ENCODE measurements at places on chromosomes 3 and 15. TPM values are rescaled to one million over a fixed set of nuclear protein-coding genes. Genes with fewer than 3 reads are reported as not detected.

The CSNK1G1 gene
- total RNA-seq: 8.3 TPM

The CPN2 gene
- not detected for total RNA-seq

- H3K4me3 ChIP-seq: peak overlapping the region; percentile 50
- H3K36me3 ChIP-seq: no peaks in the 10 kb centered on the region
These were observed 1.3 kb upstream of the CPEB1 start for GRCh38 chr15:82648257-82649103.

DNA sequence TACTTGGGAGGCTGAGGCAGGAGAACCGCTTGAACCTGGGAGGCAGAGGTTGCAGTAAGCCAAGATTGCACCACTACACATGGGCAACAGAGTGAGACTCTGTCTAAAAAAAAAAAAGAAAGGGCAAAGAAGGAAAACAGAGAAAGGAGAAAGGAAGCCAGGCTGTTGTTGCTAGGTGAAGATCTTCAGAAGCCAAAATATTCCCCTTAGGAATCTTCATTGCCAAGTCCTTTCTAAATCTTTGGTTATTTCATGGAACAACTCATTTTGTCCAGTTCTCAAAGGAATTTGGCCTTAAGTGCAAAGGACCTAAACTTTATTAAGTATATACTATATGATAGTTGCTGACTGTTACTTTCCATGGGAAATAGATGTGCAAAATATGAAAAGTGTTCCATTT lies 59.2 kb upstream of the OSBPL11 start:
- H3K27me3 ChIP-seq: no peaks in the 10 kb centered on the region
- no peak overlapping the region for H3K27ac ChIP-seq
- H3K4me3 ChIP-seq: no peak overlapping the region
- H3K36me3 ChIP-seq: no peaks in the 10 kb centered on the region
- no peaks in the 10 kb centered on the region for H3K4me1 ChIP-seq

- no peaks in the 10 kb centered on the region for H3K27me3 ChIP-seq
- DNase-seq: no peak
- peaks cover 3% of the 10 kb centered on the region for H3K4me1 ChIP-seq
- H3K4me3 ChIP-seq: no peak overlapping the region
These were observed 58.8 kb downstream of the HES1 start for GRCh38 chr3:194194757-194195085.

DNA sequence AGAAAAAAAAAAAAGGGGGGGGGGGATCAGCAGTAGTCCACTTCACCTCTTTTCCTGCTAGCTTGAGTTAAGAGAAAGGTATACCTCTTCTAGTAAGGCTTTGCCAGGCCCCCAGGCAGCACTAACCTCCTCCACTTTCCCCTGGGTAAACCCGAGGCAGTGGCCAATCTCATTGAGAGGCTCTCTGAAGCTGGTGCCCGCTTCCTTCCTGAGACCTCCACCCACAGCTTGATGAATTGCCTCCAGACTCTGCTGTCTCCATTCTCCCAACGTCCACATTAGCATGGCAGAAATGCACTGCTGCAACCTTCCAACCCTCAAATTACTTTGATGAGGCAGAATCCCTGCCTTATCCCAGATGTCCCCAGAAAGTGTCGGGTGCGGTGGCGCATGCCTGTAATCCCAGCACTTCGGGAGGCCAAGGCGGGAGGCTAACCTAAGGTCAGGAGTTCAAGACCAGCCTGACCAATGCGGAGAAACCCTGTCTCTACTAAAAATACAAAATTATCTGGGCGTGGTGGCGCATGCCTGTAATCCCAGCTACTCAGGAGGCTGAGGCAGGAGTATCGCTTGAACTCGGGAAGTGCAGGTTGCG lies 15.3 kb downstream of the RLBP1 start:
- no peak overlapping the region for H3K4me3 ChIP-seq
- no peaks in the 10 kb centered on the region for H3K27me3 ChIP-seq
- no peaks in the 10 kb centered on the region for H3K4me1 ChIP-seq
- H3K27ac ChIP-seq: no peak overlapping the region

GRCh38 chr3:186551387-186551786 lies 7.2 kb upstream of the CRYGS start:
- H3K27ac ChIP-seq: no peak overlapping the region
- no peak for DNase-seq
- no peaks in the 10 kb centered on the region for H3K4me1 ChIP-seq
- H3K27me3 ChIP-seq: no peaks in the 10 kb centered on the region
- H3K36me3 ChIP-seq: no peaks in the 10 kb centered on the region
- H3K4me3 ChIP-seq: no peak overlapping the region

The RBPMS2 gene
- total RNA-seq: 10.4 TPM

DNA sequence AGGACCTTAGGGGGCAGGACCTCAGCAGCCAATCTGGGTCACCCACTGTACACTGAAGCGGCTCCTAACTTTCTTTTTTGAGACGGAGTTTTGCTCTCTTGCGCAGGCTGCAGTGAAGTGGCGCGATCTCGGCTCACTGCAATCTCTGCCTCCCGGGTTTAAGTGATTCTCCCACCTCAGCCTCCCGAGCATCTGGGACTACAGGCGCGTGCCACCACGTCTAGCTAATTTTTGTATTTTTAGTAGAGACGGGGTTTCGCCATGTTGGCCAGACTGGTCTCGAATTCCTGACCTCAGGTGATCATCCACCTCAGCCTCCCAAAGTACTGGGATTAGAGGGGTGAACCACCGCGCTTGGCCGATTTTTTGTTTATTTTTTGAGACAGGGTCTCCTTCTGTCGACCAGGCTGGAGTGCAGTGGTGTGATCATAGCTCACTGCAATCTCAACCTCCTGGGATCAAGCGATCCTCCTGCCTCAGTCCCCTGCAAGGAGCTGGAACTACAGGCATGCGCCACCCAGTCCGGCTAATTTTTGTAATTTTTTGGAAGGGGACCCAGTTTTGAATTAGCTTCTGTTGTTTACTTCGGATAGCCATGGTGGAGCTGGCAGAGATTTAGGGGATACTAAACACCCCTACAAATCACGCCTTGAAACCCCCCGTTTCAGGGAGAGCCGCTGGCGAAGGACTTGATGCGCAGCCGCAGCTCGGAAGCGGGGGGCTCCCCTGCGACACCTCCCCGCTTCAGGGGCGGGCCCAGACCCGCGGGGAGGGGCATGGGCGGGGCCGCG lies 1.5 kb upstream of the CLK3 start:
- H3K4me1 ChIP-seq: peaks cover 11% of the 10 kb centered on the region
- DNase-seq: no peak
- peak overlapping the region; percentile 91 for H3K4me3 ChIP-seq
- H3K36me3 ChIP-seq: no peaks in the 10 kb centered on the region
- H3K27me3 ChIP-seq: no peaks in the 10 kb centered on the region
- peak overlapping the region; percentile 90 for H3K27ac ChIP-seq

The ACOX2 gene
- total RNA-seq: 6.8 TPM
